ENCODE measurements at places on chromosomes 7 and 10.
A peak's percentile ranks its signal among the peaks of the same experiment; 100 is the strongest.

GRCh38 chr10:76719006-76719405 lies 918.6 kb downstream of the KCNMA1 start:
- no peak for DNase-seq

DNA sequence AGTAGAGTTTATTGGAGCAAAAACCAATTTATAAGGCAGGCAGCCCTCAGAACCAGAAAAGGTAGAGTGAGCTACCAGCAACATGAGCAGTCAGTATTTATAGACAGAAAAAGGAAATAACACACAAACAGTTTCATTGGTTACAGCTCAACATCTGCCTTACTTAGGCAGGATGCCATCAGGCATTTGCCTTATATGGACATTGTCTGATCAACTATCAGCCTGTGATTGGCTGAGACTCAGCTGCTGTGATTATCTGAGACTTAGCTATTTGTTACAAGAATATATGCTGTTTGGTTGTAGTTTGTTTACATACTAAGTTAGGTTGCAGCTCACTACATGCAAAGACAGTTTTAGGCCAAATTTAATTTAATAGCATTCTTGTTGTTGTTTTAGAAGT lies 60.4 kb upstream of the CDK1 start:
- no peak for DNase-seq

GRCh38 chr10:61960396-61961120 lies 59.1 kb downstream of the ARID5B start:
- no peak for DNase-seq

GRCh38 chr7:54560723-54561122 lies 18.5 kb downstream of the VSTM2A start:
- DNase-seq: no peak

- no peak for DNase-seq
Measured at GRCh38 chr10:98673171-98673782, 226.5 kb upstream of the HPS1 start.

- no peak for DNase-seq
Measured at GRCh38 chr10:29611781-29612381, 22.9 kb downstream of the SVIL start.

DNA sequence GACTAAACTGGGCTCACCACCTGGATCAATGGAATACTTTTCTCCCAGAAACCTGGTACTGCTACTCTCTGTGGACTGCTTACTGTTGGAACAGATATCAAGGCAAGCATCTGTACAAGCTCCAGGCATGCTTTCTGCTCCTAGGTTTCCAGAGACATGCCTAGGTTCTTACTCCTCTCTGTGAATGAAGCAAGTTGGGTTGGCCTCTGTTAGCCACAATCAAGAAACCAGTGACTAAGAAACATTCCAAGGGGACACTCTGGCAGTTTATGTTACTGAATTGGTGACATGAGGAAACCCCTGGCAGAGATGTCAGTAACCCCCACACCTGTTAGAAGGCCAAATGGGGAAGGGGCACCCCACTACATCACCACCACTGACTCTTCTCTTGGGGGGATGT lies 121.9 kb downstream of the GFRA1 start:
- no peak for DNase-seq

GRCh38 chr10:63416376-63416775 lies 49.4 kb downstream of the JMJD1C start:
- DNase-seq: no peak

DNA sequence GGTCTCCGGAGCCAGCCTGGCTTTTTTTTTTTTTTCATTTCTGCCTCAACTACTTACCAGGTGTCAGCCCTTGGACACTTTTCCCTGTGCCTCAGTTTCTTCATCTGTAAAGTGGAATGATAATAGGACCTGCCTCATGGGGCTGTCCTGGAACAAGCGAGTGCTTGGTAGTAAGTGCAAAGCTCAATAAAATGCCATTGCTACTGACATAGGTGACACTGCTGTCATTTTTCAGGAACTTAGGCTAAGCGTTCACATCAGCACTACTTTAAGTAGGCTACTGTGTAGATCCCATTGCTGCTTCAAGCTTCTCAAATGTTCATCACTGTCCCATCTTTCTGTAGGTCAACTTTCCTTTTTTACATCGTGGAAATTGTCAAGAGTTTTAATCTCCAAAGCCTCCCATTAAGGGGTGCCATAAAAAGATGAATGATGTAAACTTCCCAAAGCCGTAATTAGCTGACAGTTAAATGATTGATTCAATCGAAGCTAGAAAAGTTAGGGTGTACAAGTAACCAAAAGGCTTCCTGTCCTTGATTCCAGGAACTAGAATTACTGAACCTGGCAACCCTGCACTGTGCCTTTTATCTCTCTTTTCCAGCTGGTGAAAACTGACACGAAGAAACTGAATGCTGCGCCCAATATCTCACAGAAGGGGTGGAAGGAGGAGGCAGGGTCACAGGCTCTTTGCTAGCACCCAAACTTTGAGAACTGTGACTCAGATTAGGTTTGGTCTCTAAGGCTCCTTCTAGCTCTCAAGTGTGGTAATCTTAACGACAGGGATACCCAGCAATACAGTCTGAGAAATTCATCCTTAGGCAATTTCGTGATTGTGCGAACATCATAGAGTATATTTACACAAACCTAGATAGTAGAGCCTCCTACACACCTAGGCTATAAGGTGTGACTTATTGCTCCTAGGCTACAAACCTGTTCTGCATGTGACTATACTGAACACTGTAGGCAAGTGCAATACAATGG lies 861 bp upstream of the USP6NL start:
- DNase-seq: no peak

- DNase-seq: no peak
Measured at GRCh38 chr7:2920956-2921652, 77.0 kb upstream of the GNA12 start.

DNA sequence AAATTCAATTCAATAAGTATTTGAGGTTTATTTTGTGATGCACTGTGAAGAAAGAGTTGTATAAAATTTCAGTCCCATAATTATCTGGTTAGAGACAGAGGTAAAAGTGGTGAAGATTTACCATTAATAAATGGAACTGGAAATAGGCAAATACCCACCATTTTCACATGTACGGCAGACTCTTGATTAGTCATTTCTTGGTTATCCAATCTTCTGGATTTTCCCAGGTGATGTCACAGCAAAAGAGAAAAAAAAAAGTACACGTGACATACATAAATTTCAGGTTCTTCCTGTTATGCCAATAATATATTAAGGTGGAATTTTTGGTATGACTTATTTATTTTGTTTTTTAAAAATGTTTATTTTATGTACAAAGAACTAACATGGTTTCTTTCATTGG lies 26.8 kb downstream of the NT5C3A start:
- DNase-seq: no peak

DNA sequence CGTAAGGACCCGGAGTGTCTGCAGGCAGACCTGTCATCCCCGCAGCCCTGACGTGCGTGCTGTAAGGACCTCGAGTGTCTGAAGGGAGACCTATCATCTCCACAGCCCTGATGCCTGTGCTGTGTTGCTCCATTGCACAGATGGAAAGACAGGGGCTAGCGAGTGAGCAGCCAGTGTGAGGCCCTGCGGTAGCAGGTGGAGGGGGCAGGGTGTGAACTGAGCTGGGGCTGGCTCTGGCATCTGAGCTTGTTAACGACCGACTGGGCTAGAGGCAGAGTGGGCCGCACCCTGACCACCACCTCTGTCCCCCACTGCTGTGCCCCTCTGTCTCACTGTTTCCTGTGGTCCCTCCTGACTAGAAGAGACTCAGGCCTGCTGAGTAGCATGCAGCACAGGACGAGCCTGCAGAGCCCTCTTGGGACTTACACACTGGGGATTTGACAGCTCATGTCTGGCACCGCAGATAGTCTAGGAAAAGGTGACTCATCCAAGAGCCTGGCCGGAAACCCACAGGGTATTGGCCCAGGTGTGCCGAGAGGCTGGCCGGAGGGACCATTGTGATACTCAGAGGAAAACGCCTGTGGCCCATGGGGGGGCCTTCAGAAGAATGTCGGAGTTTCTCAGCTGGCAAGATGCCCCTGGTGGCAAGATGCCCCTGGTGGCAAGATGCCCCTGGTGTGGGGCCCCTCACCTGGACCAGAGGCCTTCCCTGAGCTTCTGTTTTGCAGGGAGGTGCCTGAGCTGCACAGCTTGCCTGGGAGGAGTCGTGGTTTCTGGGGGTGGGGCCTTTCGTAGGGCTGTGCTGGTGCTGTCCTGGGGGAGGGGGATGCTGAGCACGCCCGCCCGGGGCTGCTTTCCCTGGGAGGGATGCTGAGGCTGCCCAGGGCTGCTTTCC lies 34.3 kb downstream of the INPP5A start:
- peak; percentile 45 for DNase-seq

DNA sequence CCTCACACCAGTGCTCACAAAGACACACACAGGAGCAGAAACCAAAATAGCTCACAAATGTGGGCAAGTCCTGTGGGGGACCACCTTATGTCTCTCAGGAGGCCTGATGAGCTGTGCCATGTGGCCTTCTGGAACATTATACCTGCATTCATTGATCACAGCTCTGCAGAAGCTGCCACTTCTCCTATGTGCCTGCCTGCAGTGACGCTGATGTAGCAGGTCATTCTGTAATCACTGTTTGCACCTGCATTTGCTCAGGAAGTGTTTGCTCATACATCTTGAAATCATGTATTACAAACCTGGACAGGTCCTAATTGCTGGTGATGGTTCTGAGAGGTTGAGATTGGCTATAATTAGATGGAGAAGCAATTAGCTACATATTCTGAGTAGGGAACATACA lies 310.2 kb downstream of the AUTS2 start:
- no peak for DNase-seq

- DNase-seq: no peak
Measured at GRCh38 chr7:115662676-115663075, 367.9 kb downstream of the TFEC start.

GRCh38 chr7:20224025-20224424 lies 6.8 kb upstream of the MACC1 start:
- DNase-seq: no peak

DNA sequence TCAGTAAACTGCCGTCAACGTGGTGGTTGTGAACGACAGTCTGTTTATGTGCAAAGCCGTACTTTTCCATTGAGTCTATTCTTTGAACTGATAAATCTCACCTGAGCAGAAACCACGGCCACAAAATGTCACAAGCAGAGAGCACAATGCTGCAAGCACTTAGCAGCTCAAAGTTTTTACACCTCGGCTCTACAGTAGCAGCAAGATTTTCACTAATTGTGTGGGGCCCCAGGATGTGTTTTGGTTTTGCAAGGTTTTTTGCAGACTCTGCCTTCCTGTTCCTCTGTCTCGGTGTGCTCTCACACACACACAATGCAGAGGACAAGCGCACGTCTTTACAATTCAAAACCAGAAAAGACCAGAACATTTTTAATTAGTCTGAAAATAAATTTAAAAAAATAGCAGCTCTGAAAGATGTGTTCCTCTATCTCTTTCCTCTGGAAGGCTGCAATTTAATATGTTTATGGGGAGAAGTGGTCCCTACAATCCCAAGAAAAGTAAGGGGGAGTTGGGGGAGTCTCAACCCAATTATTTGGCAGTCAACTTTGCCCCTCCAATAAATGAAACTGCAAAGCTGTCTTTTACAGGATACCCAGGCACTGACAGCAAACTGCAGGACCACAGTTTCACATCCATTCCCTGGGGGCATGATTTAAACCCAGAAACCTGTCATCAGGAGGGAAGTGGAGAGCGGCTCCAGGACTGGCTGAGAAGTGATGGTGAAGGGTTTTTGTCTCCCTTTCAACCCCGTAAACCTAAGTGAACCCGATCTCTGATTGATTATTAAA lies 73.8 kb upstream of the SFMBT2 start:
- DNase-seq: no peak

- no peak for DNase-seq
Measured at GRCh38 chr10:21487416-21488180, 37.9 kb downstream of the SKIDA1 start.

All from stromal cell of bone marrow (primary cell).